ENCODE measurements at places on chromosomes 2 and 18.

DNA sequence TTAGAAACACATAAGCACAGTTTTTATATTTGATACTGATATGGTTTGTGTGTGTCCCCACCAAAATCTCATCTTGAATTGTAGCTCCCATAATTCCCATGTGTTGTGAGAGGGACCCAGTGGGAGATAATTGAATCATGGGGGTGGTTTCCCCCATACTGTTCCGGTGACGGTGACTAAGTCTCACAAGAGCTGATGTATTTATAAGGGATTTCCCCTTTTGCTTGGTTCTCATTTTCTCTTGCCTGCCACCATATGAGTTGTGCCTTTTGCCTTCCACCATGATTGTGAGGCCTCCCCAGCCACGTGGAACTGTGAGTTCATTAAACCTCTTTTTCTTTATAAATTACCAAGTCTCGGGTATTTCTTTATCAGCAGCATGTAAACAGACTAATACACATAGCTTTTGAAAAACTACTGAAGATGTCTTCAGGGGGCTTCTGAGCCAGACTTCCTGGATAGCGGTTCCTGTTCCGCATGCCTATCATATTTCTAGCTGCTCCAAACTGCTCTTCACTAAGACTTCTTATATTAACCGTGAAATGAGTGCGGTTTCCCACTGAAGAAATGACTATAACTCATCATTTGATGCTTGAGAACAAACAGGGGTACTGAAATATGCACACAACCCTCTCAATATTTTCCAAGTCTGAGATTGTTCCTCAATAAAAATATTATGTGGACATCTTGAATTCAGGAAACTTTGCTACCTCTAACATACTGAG lies 75.8 kb downstream of the SPHKAP start:
- DNase-seq: no peak

DNA sequence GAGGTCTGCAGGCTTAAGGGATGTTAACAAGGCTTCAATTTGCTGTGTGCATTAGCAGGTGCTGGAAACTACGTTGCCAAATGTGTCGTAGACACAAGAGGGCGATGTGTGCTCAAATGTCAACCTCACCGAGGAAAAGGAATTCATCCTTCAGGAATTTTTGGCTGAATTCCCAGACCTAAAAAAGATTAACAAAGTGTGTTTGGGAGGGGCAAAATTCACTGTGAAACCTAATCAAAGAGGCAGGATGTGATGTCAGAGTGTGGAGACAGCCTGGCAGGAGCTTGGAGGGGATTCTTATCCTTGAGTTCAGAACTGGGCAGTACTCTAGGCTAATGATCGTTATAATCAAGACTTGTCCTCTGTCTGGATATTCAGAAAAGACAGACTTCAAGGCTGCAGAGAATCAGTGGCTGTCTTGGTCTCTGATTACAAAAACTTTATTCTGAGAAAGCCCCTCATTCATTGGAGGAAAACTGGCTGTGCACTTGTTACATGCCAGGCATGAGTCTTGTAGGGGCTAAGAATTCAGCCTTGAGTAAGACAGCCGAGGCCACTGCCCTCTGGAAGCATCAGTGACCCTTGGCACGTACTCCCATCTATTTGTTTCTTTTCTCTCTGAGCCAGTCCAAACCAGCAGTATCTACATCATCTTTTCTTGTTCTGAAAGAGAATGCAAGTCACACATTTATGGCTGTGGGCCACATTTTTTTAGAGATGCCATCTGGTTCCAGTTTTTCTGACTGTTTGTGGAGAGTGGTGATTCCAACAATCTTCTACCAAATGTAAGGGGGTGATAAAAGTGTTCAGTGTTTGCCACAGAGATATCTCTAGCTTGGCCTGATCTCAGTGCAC lies 18.7 kb upstream of the SCYGR1 start:
- no peak for DNase-seq

DNA sequence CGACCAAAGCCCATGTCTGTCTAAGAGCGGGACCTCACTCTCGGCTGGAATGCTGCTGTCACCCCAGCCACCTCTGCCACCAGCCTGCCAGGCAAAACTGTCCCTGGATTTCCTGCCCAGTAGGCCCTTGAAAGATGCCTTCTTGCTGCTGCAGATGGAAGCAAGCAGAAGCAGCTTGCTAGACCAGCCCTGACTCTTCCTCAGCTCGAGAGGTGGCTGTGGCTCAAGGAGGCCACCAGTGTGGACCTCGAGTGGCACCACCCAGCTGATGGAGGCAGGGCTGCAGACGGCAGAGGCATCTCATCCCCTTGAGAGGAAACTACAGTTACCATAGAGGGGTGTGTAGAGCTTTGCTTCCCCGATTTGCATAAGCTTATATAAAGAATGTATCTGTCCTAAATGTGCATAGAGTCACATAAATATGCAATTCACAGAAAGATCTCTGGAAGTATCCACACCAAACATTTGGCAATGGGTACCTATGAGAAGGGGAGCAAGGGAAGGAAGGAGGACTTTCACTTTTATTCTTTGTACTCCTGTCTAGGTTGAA lies 20.6 kb downstream of the ADCY3 start:
- DNase-seq: no peak

DNA sequence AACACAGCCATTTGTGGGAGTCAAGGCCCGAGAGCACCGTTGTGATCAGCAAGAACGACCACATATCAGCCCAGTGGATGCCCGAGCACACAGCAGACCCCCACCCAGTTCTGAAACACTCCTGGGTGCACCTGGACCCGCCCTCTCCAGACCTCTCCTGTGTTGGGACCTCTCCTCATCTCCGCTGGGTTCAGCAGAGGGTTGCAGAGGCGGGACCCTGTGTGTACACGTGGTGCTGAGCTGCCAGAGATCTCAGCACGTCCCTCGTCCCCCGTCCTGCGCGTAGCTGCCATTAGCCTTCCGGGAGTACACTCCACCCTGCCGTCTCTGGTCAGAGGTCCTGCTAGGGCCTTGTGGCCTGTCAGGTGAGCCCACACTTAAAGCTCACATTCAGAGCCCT lies 51.7 kb downstream of the ADI1 start:
- no peak for DNase-seq

DNA sequence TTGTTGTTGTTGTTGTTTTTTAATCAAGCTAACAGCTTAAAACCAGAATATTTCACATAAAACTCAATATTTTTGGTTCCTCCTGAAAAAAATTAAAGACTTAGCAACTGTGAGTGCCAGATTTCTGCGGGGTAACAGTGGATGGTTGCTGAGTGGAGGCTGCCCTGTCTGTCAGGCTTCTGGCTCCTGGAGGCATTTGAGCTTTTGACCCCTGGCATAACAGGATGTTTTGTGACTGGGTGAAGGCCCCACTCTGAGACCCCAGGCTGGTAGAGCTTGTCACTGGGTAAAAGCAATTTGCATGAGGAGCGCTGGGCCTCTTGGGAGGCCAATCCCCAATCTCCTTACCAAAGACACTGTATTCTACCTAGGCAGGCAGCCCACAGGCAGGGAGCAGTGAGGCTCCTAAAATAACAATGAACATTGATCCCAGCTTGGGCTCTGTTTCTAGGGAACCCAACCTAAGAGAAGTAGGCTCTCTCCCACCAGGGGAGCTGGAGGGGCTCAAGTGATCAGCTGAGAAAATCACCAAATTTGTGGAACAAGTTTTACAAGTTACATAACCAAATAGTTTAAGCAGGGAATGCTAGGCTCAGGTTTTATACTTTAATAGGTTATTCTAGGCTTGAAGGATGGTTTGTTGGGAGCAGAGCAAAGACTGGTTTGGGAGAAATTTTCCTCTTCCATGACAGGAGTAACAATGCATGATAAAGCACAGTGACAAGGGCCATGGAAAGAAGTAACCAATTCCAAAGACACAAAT lies 5.9 kb upstream of the SPRED2 start:
- DNase-seq: no peak

GRCh38 chr18:55095584-55095983 lies 136.3 kb upstream of the CCDC68 start:
- no peak for DNase-seq
